Stimulated activated CD8-positive, alpha-beta memory T cell treated with anti-CD3 and anti-CD28 coated beads, Interleukin-15, amount 100 ng/mL, for 1 hour (primary cell): ENCODE measurements at places on chromosomes 3 and 15.
A peak's percentile ranks its signal among the peaks of the same experiment; 100 is the strongest.

DNA sequence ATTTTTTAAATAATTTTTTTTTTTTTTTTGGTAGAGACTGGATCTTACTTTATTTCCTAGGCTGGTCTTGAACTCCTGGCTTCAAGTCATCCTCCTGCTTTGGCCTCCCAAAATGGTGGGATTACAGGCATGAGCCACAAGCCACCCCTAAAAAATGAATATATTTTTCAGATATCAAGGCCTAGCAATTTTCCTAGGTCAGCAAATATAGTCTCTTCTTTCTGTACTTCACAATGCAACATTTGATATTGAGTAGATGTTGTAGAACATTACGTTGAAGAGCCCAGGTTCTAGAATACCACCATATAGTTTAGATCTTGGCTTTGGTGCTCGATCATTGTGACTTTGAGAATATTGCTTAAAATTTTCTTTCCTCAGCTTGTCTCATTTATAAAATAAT, 437.9 kb downstream of the CNTN4 start:
- no peak for DNase-seq

- DNase-seq: no peak
These were observed 178.4 kb downstream of the ATP10A start for GRCh38 chr15:25684521-25685431.

GRCh38 chr3:69044608-69045007, 7.5 kb downstream of the TMF1 start:
- no peak for DNase-seq

DNA sequence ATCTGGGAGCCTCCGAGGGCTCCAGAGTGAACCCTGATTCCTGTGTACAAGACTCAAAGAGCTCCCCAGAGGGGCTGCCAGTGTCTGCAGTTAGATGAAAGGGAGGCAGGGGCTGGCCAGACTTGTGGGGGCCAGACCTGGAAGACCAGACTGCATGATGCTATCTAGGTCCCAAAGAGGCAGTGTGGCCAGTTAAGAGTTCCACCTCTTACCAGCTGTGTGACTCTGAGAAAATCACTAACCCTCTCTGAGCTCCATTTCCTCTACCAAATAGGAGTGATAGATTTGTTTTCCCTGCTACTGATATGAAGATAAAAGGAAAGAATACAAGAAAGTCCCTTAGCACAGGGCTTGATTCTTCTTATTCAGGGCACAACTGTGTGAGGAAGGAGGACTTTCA, 29.0 kb downstream of the ACSBG1 start:
- DNase-seq: no peak

GRCh38 chr15:55256281-55257011, 33.2 kb downstream of the RAB27A start:
- no peak for DNase-seq

DNA sequence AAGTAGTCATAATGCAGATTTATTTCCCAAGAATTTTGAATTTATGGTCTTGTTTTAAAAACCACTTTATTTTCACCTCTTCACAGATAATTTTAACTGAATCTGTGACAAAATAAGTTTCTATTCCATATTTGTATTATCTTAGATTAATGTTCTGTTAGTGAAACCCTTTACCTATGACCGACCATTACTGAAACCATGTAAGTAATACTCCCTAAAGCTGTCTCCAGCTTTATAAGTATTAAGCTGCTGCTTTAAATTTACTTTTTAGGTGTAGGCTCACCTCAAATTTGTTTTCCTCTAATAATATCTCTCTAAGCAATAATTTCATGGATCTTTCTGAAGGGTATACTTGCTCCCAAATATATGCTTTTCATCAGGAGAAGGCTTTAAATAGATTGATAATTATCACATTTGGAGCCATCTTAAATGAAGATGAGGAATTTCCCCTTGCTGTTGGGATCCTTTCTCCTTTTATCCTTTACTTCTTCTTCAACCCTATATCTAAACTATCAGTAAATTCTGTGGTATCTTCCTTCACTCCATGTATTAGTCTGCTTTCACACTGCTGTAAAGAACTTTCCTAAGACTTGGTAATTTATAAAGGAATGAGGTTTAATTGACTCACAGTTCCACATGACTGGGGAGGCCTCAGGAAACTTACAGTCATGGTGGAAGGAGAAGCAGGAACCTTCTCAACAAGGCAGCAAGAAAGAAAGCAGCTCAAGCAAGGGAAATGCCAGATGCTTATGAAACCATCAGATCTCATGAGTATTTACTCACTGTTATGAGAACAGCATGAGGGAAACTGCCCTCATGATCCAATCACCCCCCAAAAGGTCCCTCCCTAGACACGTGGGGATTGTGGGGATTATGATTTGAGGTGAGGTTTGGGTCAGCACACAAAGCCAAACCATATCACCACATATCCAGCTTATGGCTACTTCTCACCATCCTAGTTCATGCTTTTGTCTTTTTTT, 92.3 kb upstream of the P2RY1 start:
- DNase-seq: no peak

GRCh38 chr3:196050597-196050996, 31.3 kb downstream of the TFRC start:
- DNase-seq: no peak

DNA sequence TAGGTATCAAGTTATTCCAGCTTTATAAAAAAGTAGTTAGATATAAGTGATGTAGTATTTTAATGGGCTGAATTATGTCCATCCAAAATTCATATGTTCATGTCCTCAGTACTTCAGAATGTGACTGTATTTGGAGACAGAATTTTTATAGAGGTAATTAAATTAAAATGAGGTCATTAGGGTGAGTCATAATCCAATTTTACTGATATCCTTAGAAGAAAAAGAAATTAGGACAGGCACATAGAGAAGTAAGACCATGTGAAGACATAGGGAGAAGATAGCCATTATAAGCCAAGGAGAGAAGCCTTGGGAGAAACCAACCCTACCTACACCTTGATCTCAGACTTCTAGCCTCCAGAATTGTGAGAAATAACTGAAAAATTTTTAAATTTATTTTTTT, 30.3 kb downstream of the RAP2B start:
- no peak for DNase-seq

DNA sequence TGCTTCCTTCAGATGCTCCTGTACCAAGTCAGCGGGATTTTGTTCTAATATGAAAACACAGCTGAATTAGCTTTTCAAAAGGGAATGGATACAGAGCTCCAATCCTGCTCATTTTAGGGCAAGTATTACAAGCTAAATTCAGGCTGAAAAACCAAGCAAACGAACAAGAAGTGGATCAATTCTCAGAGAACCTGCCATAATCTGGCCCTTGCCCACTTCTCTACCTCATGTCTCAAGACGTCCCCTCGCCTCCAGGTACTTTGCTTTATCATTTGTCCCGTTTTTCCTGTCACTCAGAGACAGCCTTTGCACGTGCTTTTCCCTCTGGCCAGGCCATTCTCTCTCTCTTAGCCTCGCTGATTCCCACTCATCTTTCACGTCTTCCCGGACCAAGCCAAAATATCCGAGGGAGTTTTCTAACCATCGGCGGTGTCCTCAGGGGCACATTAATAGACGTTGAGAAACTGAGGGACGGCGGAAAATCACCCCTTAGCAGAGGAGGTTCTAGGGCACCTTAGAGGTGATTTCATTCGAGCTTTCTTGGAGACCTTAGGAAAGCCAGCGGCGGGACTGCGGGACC, 654 bp downstream of the SUSD5 start:
- DNase-seq: no peak

DNA sequence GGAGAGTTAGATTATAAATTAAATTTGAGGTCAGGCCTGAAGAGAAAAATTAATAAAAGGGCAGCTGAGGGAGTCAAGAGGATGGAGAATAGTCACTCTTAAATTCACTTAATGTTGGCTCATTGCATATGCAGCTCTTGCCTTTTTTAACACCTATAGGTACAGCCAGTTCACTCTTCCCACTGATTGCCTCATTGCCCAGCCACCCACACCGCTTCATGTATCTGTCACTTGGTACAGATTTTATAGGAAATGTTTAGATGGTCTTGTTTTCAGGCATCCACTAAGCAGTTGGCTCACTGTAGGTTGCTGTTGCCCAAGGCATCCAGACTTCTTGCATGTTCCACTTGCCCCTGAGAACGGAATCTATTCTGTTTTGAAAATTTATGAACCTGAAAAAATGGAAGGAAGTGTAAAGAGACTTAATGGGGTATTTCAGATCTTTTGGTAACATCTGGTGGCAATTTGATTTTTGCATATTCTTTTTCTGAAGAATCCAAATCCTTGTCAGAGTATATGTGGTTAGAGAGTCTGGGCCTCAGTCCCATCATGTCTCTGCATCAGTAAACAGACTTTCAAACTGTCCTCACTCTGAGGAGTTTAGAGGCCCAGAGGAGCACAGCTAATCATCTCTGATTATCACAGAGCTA, 151.9 kb downstream of the RBPMS2 start:
- no peak for DNase-seq

DNA sequence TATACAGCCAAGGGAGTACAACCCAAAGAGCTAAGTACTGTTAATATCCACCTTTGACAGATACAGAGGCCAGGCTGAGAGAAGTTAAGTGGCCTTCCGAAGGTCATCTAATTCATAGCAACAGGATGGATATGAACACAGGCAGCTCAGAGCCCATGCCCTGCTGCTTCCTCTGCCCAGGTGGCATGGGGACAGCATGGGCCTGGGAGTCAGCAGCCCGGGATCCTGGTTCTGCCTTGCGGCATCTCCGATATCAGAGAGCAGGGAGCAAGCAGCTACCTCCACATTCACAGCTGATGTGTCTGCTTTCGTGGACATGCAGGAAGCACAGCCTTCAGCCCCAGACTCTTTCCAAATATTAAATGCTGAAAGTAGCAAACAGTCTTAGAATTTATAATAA, 55.6 kb downstream of the STARD5 start:
- DNase-seq: no peak

DNA sequence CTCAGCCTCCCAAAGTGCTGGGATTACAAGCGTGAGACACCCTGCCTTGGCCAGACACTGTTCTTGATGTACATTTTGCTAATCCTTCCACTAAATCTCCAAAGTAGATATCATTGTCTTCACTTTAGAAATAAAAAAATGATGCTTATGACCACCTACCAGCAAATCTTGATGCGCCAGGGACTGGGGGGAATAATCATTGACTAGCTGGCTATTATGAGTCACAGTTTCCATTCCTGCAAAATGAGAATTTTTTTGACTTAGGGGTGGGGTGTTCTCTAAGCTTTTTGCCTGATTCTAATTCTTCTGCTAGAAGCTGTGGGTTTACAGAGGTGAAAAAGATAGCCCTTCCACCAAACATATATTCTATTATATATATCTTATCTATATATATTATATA, 17.1 kb upstream of the RFC4 start:
- no peak for DNase-seq

- peak; percentile 44 for DNase-seq
These were observed 1.3 kb downstream of the TNK2 start for GRCh38 chr3:195906865-195907683.

DNA sequence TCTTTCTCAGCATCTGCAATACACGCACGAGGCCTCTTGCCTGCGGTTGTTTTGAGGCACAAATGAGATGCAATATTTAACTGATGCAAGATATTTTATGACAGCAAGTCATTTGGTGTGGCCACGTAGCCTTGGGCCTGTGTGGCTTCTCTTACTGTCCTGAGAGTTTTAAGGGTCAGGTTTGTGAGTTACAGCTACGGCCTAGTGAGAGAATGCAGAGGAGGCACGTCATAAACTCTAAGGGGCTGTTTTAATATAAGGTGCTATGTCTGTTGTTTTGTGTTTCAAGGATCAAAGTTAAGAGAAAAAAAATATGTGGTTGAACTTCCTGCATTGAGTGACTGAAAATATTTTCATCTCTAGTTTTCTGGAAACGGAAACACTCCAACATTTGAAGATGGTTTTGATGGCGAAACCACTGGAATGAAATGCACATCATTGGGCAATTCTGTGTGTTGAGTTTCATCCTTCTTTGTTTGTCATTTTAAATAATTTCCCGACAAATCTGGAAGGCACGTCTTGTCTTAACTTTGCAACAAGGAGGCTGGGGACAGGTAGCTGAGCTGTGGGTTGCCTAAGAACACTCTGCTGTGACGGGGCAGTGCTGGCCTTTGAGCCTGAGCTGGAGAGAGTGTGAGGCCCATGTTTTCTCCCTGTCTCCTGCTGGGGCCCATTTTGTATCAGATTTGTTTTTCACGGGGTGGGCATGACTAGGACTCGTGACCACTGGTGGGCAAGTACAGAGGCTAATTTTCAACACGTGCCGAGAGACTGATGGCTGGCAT, 5.1 kb downstream of the APBA2 start:
- no peak for DNase-seq

GRCh38 chr3:33317963-33318709, 40.9 kb downstream of the FBXL2 start:
- DNase-seq: no peak

GRCh38 chr3:149473357-149474249, 894 bp upstream of the TM4SF4 start:
- no peak for DNase-seq

GRCh38 chr15:39665629-39666250, 84.9 kb downstream of the THBS1 start:
- no peak for DNase-seq

GRCh38 chr15:80735344-80735743, 40.2 kb downstream of the ABHD17C start:
- no peak for DNase-seq

DNA sequence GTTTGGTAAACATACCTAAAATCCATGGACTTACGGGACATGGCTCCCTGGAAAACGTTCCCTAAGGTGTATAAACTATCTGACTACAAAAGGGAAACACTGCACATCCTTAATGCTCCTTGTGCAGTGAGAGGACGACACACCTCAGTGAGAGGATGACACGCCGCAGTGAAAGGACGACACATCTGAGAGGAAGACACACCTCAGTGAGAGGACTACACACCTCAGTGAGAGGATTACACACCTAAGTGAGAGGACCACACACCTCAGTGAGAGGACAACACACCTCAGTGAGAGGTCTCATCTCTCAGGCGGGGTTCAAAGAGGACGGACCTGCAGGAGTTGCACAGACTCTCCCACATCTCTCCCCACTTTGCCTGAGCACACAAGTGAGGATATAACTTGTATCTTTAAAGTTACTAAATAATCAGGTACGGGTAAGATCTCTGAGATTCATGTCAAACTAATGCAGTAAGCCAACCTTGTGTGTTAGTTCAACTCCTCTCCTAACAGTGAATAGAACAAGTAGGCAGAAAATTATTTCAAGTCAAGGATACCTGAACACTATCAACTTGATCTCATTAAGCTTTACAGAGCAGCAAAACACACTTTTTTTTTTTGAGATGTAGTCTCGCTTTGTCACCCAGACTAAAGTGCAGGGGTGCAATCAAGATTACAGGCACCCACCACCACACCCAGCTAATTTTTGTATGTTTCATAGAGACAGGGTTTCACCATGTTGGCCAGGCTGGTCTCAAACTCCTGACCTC, 32.1 kb downstream of the HERC2 start:
- DNase-seq: no peak

DNA sequence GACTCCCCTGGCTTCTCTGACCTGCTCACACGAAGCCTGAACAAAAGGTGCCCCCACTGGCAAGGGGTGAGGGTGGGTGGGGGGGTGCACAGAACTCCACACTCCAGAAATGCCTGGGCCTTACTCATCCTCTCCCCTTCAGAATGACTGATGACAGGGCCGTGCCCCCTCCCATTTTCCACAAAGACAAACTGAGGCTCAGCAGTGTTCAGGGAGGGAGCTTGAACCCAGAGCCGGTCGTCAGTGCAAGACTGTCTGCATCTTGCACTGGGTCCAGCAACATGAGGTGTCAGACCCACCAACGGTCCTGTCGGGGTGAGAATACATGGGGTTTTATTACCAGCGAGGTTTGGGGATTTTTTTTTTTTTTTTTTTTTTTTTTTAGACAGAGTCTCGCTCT, 15.3 kb downstream of the IGDCC3 start:
- DNase-seq: no peak
